ENCODE measurements at places on chromosomes 13 and 19.

DNA sequence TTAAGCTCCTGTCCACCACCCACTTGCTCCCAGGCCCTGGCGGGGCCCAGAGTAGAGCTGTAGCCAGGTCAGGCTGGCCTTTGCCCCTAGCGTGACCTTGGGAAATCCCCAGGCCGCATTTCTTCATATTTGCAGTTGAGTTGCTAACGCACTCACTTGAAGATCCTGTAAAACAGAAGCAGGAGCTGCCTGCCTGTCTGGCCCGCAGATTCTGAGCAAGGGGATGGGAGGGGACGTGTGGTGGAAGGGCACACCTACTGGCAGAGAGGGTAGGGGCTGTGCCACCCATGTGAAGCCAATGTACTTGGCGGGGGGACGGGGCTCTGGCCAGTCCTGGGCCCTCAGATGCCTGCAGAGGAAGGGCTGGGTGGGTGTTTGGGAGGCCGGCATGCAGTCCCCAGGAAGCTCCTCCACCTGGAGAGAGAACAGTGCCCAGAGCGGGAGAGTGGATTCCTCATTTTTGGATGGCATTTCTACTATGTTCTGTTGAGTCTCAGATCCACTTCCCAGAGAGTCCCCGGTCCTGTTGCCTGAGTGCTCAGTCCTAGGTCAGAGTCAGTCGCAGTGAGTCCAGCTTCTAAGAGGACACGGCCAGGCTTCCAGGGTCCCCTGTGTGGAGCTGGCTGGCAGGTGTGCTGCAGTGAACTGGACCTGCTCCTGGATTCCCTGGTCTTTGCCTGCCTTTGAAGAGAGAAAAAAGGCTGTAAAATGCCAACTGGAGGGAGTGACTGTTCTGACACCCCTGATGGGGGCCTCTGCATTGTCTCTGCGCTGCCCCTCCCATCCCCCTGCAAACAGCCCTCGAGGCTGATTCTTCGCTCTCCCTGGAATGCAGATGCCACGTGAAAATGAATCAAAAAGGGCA lies 62.9 kb downstream of the GGACT start:
- DNase-seq = no peak

DNA sequence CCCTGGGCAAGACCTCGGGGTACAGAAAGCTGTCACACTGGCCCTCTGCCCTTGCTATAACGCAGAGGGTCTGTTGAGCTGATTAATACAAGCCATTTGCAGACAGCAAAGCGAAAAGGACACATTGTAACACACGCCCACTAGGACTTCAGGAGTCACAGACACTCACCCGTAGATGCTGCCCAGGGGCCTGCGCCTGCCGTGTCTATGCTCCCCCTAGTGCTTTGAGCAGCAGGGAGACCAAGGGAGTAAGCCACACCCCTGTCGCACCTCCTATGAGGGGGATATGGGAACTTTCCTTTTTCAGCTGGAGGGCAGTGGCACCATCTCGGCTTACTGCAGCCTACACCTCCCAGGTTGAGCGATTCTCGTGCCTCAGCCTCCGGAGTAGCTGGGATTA lies 1930.2 kb downstream of the OLFM4 start:
- DNase-seq = no peak

DNA sequence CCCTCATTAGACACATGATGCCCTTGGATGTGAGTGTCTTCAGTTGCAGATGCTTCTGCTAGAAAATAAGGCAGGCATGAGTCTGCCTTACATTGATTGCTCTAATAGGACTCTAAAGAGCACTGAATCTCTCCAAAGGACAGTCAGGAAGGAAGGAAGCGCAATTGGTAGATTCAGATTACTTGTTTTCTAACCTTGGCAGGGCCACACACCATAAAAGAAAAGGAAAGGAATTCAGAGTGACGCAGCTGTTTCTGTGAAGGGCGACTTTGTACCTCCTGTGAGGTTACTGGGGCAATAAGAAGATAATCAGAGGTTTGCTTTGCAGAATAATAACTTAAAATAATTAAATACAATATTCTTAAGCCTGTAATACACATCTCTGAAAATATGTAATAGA lies 48.0 kb downstream of the FRY start:
- no peak for DNase-seq

DNA sequence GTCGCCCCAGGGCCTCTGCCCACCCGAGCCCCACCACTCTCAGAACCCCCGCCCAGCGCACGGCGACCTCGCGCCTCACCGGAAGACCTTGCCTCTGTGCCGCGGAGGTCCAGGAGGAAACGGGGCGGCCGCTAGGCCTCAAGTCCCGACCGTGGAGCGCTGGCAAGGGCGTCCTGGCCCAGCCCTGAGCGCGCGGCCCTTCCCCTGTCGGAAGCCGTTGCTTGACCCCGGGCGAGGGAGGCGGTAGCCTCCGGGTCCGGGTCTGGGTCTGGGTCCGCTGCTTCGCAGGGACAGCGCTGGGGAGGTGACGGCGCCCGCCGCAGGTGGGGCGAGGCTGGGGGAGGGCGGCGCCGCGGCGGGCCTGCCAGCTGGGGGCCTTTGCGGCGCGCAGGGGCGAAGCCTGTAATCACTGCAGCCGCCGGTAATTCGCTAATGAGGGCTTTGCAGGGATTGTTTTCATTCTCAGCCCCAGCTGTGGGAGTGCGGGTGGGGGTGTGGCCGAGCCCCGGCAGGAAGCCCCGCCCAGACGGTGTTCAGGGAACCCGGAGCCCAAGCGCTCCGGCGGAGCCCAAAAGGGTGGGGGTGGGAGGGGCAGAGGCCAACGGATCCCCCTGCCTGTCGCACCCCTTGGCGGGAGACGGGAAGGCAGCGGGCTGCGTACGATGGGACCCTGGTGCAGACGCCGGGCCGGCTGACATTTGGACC lies 8.6 kb downstream of the C19orf25 start:
- peak; percentile 56 for DNase-seq

DNA sequence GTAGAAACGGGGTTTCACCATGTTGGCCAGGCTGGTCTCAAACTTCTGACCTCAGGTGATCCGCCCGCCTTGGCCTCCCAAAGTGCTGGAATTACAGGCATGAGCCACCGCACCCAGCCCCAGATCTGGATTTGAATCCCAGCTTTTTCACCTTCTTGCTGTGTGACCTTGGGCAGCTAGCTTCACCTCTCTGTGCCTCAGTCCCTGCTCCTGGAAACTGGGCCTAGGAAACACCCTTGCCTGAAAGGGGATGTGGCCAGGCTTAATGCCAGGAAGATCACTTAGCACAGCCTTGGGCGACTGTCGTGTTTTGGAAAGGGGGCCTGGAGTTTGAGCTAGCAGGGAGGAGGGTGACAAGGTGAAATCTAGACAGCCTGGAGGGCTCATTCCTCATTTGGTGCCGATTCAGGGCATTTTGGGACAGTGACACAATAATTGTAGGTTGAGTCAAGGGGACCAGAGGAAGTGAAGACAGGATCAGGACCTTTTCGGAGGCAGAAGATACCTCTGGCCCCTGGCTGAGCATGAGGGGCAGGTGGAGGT lies 1.8 kb downstream of the PGPEP1 start:
- DNase-seq = no peak

GRCh38 chr19:43700395-43701000 lies 15.4 kb upstream of the IRGC start:
- DNase-seq = no peak

GRCh38 chr19:4414800-4415321 lies 12.4 kb downstream of the CHAF1A start:
- DNase-seq = no peak

DNA sequence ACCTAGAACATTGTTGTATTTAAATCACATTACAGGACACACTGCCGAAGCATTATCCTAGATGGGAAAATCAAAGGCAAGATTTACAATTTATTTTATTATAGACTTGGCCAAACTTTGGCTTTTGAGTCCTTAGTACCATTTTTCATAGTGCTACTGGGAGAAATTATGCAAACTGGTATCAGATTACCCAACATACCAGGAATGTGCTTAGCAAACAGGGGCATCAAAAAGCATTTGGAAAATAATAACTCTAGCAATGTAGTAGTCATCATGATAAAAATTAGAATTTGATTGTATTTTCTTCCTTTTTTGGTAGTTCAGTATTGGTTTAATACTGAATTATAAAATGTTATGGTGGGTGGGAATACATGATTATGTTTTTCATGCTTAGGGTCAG lies 34.0 kb downstream of the GPC6 start:
- no peak for DNase-seq

GRCh38 chr19:590396-590745 lies 690 bp downstream of the HCN2 start:
- no peak for DNase-seq

GRCh38 chr13:95485518-95486144 lies 66.9 kb upstream of the CLDN10 start:
- DNase-seq = no peak

DNA sequence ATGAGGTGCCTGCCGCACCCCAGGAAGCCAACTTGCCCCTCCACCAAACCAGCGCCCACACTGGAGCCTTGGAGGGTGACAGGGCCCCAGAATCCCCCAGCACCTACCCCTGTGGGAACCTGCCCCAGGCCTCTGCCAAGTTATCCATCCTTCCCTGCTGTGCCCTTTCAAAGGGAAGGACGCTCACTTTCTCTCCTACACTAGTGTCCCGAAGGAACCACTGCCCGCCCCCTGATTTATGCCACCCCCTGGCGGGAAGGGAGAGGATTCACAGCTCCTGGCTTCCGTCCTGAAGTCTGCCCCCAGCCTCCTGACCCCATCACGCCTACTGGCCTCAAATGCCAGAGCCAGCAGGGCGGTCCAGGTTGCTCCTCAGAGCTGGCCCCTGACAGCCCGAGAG lies 1.4 kb downstream of the EVI5L start:
- no peak for DNase-seq

DNA sequence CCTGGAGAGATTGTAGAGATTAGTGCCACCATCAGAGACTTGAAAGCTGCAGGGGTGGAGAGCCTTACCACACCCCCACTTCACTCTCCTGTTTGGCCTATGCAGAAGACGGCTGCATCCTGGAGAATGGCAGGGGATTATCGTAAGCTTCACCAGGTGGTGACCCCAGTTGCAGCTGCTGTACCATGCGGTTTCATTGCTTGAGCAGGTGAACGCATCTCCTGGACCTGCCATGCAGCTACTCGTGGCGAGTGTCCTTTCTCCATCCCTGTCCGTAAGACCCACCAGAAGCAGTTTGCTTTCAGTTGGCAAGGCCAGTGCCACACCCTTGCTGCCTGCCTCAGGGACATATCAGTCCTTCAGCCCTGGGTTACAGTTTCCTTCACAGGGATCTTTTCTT lies 21.2 kb downstream of the PPP5C start:
- DNase-seq = no peak

- no peak for DNase-seq
Measured at GRCh38 chr13:35787937-35788336, 311.4 kb upstream of the MAB21L1 start.

- DNase-seq = no peak
Measured at GRCh38 chr13:110826861-110827672, 87.8 kb downstream of the ANKRD10 start.

All from T-helper 1 cell (primary cell).